Osteoblast (primary cell): ENCODE measurements at places on chromosomes 12 and 14.

DNA sequence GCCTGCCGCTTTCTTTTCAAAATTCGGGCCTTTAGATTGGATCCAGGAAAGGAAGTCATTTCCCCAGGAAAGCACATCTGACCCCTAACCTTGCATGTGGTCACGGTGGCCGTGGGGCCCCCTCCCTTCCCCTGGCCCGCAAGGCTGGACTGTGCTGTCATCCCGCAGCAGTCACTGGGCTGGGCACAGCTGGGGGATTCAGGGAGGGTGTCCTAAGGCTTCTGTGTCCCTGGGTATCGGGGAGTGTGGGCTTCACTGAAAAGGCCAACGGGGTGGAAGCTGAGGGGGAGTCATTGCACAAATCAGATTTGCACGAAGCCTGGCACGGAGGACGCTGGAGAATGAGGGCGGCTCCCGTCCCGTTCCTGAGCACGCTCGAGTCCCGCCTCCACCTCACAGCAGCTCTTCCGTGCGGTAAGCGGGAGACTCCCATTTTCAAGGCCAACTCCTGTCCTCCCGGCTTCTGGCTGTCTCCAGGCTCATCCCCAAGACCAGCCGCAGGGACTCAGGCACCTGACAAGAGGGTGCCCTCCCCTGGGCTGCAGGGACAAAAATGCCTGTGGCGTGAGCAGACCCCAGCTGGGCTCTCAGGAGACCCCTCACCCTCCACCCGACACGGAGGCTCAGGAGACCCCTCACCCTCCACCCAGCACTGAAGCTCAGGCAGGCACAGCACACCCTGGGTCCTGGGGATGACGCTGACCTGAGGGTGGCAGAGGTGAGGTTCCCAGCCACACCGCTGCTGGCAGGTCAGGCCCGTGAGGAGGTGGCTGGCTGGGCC is 9.6 kb downstream of the XRCC3 start:
- H3K36me3 ChIP-seq, result peaks cover 61% of the 10 kb centered on the region
- no peaks in the 10 kb centered on the region for H3K27me3 ChIP-seq
- DNase-seq, result no peak
- no peak overlapping the region for H3K27ac ChIP-seq

DNA sequence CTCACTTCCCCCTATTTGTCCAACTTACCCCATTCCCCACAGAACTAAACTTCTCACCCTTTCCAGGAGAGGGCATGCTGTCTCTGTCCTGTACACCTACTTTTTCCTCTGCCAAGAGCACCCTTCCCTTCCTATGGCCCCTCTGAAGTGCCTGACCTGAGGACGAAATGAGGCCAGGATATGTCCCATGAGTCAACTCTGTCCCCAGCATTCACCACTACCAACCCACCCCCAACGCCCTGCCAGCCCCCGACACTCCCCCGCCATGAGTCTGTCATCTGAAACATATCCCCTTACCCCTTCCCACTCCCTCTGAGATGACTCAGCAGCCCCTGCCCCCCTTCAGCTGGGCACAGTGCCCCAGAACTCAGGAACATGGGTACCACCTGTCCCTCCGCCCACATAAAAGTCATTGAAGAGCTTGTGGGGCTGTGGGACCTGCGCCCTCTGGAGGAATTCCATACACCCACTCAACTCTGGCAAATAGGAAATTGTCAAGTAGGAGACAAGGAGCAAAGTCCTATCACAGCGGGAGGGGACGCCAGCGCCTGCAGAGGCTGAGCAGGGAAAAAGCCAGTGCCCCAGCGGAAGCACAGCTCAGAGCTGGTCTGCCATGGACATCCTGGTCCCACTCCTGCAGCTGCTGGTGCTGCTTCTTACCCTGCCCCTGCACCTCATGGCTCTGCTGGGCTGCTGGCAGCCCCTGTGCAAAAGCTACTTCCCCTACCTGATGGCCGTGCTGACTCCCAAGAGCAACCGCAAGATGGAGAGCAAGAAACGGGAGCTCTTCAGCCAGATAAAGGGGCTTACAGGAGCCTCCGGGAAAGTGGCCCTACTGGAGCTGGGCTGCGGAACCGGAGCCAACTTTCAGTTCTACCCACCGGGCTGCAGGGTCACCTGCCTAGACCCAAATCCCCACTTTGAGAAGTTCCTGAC is 26.3 kb downstream of the ITGA7 start:
- peaks cover 14% of the 10 kb centered on the region for H3K4me1 ChIP-seq
- peak; percentile 79 for DNase-seq
- no peaks in the 10 kb centered on the region for H3K27me3 ChIP-seq

- DNase-seq, result peak; percentile 23
- H3K4me1 ChIP-seq, result peaks cover 30% of the 10 kb centered on the region
- H3K27ac ChIP-seq, result no peak overlapping the region
- H3K36me3 ChIP-seq, result no peaks in the 10 kb centered on the region
Observed at GRCh38 chr12:75976113-75976512, 55.5 kb downstream of the PHLDA1 start.

DNA sequence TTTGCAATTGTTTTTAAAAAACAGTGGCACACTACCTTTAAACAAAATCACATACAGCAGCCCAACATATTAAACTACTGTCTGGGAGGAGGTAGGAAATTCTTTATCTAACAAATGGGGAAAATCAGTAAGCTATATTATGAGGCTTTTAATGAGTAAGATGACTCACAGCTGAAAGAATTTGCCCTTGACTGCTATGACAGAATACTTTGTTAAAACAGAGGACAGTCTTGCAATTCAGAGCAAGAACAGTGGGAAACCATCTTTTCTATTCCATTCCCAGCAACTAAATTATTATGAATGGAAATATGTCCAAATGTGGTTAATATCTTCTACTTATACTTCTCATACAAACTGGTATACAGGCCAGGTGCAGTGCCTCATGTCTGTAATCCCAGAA is 49.2 kb upstream of the SGPP1 start:
- peaks cover 6% of the 10 kb centered on the region for H3K4me1 ChIP-seq
- H3K27me3 ChIP-seq, result no peaks in the 10 kb centered on the region
- no peak overlapping the region for H3K4me3 ChIP-seq
- no peaks in the 10 kb centered on the region for H3K36me3 ChIP-seq

DNA sequence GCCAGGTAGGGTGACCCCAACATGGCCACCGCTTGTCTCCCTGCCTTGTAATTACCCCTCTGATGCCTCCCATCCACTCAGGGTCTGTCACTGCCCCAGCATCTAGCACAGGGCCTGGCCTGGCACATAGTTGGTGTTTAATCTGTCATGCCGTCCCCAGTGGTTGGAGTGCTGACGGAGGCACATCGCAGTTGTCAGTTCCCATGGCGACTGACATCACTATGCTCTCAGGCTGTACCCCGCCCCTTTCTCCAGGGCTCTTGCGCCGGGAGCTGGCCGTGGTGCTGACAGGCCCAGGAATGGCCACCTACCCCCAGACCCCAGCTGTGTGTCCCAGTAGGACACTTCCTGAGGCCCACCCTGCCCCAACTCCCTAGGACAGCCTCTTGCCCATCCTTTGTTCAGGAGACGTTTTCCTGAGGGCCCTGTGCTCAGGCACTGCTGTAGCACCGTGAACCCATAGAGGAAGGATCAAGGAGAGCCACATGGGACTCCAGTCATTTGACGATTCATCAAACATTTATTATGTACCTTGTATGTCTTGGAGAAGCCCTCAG is 23.0 kb downstream of the FAM222A start:
- peaks cover 18% of the 10 kb centered on the region for H3K27me3 ChIP-seq
- no peaks in the 10 kb centered on the region for H3K36me3 ChIP-seq
- no peak overlapping the region for H3K4me3 ChIP-seq
- DNase-seq, result peak; percentile 91
- H3K27ac ChIP-seq, result no peak overlapping the region

- H3K4me1 ChIP-seq, result peaks cover 27% of the 10 kb centered on the region
- peak overlapping the region; percentile 44 for H3K4me3 ChIP-seq
- peaks cover 3% of the 10 kb centered on the region for H3K36me3 ChIP-seq
- DNase-seq, result peak; percentile 79
- H3K27me3 ChIP-seq, result no peaks in the 10 kb centered on the region
Observed at GRCh38 chr12:122399592-122400373, 22.7 kb downstream of the CLIP1 start.
